Activated CD4-positive, alpha-beta T cell treated with anti-CD3 and anti-CD28 coated beads, Interleukin-2, Interleukin-4, amounts not matched to agents 100 ng/mL and 50 ng/mL, durations not matched to agents 16 hours and 8 hours (primary cell): ENCODE measurements at places on chromosomes 4 and X.

DNA sequence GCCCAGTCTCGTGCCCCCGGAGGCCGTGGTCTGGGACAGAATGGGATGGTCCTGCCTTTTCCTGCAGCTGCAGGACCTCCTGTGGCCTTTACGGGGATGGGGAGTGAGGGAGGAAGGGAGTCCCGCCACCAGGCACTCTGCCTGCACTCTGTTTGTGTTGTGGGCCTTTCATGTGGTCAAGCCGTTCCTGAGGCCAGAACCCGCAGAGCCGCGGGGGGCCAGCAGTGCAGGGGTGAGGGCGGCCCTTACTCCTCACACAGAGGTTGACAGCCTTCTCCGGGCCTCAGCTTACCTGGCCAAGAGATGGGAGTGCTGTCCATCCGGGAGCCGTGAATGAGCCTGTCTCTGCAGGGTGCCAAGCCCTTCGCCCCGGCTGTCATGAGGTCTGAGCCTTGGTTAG, 230.7 kb downstream of the AFAP1 start:
- no peak for DNase-seq

DNA sequence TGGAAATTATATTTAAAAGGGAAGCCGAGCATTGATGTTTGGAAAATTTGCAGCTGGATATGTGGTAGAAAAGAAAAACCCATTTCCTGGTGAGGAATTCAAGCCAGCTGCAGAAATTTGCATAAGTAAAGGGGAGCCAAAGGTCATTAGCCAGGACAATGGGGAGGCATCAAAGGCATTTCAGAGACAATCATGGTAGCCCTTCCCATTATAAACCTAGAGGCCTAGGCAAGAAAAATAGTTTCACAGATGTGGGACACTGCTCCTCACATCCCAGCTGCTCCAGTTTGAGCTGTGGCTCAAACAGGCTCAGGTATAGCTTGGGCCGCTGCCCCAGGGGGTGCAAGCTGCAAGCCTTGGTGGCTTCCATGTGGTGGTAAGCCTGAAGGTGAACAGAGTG, 35.8 kb downstream of the NAP1L3 start:
- no peak for DNase-seq

GRCh38 chr4:10045481-10045880, 24.2 kb upstream of the SLC2A9 start:
- no peak for DNase-seq

- no peak for DNase-seq
These were observed 56.8 kb downstream of the ARHGAP24 start for GRCh38 chr4:85531560-85532341.

DNA sequence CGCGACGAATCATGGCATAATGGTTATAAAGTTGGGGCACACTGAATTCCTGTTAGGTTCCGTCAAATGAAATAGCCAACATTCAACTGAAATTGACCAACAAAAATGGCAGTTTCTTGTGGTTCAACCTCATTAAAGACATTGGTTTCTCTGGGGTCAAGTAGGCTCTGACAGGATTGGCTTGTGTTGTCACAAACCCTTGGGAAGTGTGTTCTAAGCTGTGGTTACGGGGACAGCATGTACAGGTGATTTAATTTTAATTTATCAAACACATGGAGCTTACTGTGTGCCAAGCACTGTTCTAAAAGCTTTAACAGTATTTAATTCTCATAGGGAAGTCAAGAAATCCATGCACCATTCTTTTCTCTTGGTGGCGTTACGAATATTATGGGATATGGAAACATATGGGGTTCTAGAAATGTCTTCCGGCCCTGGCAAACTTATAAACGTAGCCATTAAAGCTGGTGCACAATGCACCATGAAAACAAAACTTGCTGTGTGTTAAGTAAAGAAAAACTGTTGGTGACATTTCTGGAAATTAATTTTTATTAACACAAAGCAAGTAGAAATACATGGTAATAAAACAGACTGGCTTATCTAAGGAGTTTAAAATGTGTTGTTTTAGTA, 891 bp downstream of the XK start:
- no peak for DNase-seq

GRCh38 chr4:94544811-94545210, 93.1 kb downstream of the PDLIM5 start:
- no peak for DNase-seq

GRCh38 chrX:2967012-2967411, 37.9 kb upstream of the ARSD start:
- no peak for DNase-seq

GRCh38 chr4:30821859-30822612, 101.9 kb downstream of the PCDH7 start:
- DNase-seq, result no peak

GRCh38 chr4:1090465-1091440, 22.6 kb downstream of the RNF212 start:
- no peak for DNase-seq

GRCh38 chrX:10198254-10198653, 41.5 kb downstream of the CLCN4 start:
- no peak for DNase-seq

- peak; percentile 2 for DNase-seq
These were observed 14.7 kb upstream of the DCHS2 start for GRCh38 chr4:154506253-154506652.

DNA sequence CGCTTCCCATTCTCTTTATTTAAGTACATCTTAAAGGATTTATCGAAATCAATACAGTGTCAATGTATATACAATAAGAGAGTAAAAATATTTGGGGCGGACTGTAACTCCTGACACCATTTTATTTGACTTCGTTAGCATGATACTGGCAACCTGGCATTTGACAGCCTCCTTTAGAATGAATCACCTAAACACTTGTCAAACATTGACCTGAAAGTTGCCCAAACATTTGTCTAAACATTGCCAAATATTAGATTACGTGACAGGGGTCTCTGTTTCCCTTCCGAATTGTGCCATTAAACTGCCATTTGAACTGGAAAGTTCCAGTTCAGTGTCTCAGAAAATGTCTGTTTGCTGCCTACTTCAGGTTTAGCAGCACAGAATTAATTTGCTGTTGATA, 20.8 kb upstream of the FAM9A start:
- DNase-seq, result no peak

- DNase-seq, result no peak
These were observed 1061.9 kb upstream of the TENM3 start for GRCh38 chr4:181181331-181181730.

- DNase-seq, result no peak
These were observed 67.4 kb downstream of the ENPP6 start for GRCh38 chr4:184150102-184150839.

GRCh38 chr4:11216520-11216919, 212.2 kb downstream of the HS3ST1 start:
- DNase-seq, result no peak

GRCh38 chrX:13620207-13620606, 32.7 kb upstream of the TCEANC start:
- no peak for DNase-seq

DNA sequence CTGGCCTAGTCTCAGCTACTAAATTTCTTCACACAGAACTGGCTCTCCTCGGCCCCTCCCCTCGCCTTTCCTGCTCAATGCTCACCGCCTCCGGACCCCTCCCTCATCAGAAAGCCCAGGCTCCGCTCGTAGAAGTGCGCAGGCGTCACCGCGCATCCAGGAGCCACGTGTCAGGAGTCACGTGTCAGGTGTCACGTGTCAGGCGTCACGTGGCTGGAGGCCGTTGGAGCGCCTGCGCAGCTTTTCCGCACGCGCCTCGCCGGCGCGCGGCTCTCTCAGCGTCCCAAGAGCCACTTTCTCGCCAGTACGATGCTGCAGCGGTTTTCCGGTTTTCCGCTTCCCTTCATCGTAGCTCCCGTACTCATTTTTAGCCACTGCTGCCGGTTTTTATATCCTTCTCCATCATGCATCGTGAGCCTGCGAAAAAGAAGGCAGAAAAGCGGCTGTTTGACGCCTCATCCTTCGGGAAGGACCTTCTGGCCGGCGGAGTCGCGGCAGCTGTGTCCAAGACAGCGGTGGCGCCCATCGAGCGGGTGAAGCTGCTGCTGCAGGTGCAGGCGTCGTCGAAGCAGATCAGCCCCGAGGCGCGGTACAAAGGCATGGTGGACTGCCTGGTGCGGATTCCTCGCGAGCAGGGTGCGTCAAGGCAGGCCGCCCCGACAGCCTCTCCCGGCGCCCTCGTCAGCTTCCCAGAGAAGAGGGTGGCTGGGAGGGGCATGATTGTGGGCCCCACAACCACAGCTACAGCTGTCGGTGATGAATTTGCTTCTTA, at the start of gene SLC25A31:
TSS of gene SLC25A31 (plus strand) at position 259 of the 772 bp plus-strand sequence. CDS start at position 405, 146 bp downstream.
- DNase-seq, result no peak

- no peak for DNase-seq
These were observed 85.0 kb upstream of the BEND4 start for GRCh38 chr4:42237451-42237850.

- DNase-seq, result no peak
These were observed 28.3 kb downstream of the ENOPH1 start for GRCh38 chr4:82458729-82459128.

DNA sequence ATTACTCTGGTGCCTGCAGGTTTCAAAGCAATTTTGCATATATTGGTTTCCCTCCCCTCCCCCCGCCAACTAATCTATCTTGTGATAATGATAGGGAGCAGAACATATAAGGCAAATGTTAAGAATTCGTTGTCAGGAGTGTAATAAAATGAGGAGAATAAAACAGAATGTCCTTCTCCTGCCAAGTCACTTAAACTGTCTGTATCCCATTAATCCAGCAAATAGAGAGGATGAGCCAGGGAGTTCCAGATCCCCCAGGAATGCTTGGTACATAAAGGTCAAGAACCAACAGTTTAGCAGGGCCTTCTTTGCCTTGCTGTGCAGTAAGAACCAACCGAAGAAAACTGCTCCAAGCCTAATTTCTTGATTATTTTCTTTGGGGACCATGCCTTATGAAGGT, 141.4 kb downstream of the AMELX start:
- DNase-seq, result no peak

DNA sequence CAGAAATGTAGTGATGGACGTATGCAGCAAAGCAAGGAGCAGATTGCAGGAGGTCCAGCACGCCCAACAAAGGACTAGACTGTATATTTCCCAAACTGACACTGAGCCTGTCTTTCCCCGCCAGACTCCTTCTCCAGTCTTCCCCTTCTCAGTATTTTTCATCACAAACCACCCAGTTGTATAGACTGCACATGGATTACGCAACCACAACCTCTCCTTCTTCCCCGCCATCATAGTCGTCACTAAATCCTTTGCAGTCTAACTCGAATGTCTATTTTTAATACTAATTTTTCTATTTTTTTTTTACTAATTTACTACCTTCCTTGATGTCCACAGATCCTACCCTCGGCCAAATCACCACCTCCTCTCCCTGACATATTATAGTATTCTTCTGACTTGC, 105.4 kb downstream of the MTNR1A start:
- no peak for DNase-seq

DNA sequence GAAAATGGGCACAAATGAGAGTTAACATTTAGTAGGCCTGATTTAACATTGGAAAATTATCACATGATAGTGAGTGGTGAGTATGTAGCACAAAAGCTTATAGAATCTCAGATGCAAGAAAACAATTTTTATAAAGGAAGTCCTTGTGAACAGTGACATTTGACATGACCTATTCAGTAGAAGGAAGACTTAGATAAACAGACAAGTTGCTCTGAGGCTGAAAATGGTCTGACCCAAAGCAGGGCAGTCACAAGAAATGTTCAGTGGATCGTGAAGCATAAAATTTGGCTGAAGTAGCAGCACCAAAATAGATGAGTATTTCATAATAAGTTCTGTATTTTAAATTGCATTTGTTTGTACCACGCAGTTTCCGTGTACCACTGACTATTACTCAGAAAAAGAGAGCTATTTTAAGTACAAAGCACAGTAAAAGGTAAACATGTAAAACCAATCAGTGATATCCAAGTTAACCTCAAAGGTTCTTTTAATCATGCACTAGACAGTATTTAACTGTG, 605.7 kb upstream of the PABPC4L start:
- DNase-seq, result no peak

DNA sequence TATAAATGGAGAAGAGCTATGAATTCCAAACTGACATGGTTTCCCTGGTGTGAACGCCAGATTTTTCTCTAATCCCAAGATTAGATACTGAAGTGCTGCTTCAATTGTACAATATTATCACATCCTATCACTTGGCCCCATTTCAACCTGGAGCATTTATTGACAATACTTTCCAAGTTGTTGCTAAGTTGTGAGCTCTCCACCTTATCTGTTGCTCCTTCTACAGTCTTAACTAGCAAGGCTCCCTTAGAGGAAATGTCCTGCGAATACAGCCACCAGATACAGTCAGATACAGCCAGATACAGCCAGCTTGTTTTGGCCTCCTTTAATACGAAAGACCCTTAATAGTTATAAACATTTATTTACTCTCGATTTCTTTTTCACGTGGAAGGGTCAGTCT, 466.3 kb upstream of the FAM241A start:
- DNase-seq, result no peak
